D721Med (cell line): ENCODE measurements at places on chromosomes 5 and 9.

DNA sequence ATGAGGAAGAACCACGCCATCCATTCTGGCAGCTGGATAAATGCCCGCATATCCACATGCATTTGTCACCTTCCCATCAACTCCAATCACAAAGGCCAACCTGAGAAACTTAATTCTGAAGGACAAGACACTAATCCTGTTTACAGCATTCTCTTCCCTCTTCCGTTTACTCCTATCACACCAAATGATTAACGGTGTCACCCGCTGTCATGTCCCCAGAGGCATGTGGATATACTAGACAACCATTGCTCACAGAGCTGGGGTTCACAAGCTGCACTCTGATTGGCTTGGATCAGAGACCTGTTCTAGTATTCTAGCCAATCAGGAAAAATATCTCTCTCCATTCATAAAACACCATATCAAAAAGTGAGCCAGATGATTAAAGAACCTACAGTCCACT, 3.6 kb downstream of the MACROH2A1 start:
- DNase-seq = no peak

DNA sequence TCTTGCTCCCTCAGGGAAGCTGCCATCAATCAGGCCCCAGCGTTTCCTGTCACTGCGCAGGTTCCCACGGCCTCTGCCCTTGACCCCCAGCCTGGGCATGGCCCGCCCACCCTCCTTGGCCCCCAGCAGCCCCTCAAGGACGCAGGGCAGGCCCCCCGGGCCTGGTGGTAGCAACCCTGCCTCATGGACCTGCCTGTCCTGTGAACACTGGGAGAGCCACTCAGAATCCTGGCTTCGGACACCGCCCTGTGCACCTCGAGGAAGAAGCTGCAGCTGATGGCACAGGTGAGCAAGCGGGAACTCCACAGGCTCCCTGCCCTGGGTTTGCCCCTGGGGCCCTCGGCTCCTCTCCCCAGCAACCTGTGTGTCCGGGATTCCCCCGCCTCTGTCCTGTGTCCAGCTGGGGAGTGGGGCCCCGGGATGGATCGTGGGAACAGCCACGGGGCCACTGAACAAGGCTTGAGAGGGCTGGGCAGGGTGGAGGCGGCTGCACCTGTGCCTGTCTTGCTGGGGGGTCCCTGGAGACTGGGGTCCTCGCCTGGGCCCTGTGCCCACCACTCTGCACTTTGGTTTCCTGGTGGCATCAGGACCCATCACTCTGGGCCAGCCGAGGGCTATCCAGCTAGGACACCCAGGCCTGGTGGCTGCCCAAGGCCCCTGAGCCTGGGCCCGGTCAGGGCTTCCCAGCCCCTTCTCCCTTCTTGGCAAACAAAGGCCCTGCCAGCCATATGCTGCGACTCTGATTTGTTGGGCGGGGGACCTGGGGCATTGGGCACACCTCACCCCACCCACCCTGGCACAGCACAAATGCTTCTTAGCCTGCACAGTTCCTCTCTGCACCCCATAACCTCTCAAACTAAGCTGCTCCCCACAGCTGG, 33.5 kb upstream of the EGFL7 start:
- no peak for DNase-seq

DNA sequence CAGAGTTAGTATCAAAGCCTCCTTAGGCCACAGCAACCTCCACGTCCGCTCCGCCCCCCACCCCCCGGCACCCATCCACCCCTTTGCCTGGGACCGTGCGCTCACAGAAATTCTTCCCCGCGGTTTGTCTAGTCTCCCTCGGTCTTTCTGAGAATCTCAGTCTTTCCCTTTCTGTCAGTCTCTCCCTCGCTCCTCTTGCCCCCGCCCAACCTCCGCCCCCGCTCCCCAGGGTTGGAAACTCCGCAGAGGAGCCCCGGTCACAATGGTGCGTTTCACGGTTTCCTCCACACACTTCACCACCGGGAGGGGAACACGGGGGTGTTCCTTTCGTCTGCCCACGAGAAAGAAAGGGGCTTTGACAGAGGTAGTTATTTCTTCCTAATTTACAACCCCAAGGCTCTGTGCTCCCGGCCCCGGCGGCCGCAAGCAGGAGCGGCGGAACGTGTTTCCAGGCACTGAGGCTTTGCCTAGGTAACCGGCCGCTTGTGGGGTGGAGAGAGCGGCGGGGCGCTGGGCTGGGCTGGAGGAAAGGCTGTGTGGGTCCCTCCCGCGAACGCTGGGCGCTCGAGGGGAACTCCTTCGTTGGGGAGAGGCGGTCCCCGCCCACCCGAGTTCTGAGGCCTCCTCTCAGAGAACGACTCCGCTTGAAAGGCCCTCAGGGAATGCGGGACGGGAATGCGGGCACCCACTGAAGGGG, 2.1 kb downstream of the NR4A3 start:
- DNase-seq = peak; percentile 35

DNA sequence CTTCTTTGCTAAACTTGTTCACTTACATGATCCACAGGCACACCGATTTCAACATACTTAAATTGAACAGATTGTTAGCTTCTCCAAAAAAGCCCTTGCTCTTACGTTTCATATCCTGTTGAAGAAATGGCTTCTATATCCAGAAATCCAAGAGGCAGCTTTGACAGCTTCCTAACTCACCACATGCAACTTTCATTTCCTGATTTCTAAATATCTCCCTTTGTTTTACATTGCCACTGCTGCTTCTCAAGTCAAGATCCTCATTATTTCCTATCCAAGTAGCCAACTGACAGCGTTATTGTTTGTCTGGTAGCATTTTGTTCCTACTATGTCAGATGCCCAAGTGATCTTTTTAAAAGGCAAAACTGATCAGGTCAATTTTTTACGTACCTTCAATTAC, 913.2 kb upstream of the TYRP1 start:
- DNase-seq = no peak

- DNase-seq = no peak
These were observed 86.9 kb downstream of the NUDT12 start for GRCh38 chr5:103475629-103476240.

DNA sequence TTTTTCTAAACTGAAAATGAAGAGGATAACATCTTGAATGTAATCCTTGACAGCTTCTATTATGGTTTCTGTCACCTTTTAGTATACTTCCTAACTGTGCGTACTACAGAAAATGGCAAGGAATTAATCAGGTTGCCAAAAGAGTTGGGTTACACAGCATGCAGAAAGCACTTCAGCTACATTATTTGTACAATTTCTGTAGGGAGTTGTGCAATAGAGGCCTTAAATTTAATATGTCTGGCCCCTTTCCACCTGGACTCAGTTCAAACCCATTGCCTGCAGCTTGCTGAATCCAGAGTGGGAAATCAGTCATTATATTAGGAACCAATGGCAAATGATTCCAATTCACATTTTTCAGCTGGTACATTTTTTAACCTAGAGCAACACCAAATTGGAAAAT, 549.7 kb downstream of the CSNK1G3 start:
- DNase-seq = no peak

DNA sequence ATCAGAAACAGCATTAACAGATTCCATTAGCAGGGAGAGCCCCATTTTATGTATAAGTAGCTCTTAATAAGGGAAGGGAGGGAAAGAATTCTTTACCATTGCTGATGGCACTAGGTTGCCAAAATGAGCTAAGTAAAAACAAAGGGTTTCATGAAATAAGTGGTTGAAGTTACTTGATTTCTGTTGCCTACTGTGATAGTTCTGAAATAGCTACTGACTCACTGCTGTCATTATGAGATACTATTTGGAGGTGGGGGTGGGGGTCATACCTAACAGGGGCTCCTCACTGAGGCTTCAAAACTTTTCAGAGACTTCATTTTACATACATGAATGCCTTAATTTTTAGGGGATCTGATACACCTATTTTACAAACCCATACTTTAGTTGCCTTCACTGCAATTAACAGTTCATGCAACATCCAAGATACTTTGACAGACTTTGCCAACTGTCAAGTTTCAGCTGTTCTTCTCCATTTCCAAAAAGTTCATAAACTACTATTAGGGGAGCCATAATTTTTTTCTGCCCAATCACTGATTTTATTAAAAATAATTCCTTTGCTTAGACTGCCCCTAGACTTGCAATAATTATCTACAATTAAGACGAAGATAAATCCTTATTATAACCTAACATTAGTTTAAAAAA, 4.6 kb downstream of the HOMER1 start:
- DNase-seq = no peak

DNA sequence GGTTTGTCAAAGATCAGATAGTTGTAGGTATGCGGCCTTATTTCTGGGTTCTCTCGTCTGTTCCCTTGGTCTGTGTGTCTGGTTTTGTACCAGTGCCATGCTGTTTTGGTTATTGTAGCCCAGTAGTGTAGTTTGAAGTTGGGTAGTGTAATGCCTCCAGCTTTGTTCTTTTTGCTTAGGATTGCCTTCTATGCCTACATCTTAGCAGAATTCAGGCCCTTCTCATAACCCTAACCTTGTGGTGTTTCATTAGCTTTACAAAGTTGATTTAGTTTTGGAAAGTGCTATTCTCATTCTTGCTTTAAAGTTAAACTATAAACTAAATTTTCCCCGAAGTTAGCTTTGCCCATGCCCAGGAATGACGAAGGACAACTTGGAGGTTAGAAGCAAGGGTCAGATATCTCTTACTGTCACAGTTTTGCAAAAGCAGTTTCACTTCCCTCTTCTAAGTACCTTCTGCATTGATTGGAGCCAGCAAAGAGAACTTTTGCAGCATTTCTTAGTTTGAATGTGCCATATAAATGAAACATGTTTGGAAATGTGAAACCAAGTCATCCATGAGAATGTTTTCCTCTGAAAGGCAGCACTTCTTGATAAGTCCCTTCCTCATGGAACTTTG, 274.3 kb upstream of the DMRT1 start:
- no peak for DNase-seq

- no peak for DNase-seq
These were observed 68.4 kb downstream of the SCAI start for GRCh38 chr9:125074976-125075375.

GRCh38 chr9:107847978-107848964, 358.7 kb upstream of the KLF4 start:
- DNase-seq = no peak
